Stimulated activated CD4-positive, alpha-beta T cell treated with anti-CD3 and anti-CD28 coated beads, Interleukin-1b, Interleukin-23, amount 100 ng/mL, for 24 hours (primary cell): ENCODE measurements at places on chromosomes 2 and 18.

- DNase-seq, result no peak
These were observed 43.9 kb upstream of the RFX8 start for GRCh38 chr2:101518578-101519492.

DNA sequence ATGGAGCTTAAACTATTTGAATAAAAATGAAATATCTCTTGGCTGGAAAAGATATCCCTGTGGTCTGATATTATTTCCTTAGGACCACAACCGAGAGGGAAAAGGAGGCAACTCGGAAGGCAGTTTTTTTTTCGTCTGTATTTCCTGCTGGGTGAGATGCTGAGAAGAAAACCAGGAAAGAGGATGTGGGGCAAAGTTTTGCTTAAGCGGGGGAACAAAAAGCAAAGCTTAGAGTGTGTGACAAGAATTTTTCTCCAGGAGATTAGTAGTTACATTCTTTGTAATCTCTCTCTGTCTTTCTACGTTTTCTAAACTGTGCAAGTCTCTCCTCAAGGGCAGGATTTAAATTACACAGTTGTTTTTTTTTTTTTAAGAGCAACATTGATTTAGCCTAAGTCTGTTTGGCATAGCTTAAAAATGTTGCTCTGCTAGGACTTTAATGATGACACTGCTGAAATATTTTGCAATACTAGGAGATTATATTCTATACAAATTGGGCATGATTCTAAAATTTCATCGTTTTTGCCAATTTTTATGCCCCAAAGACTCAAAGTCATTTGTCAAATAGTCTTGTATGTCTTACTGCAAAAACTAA lies 258.5 kb downstream of the KCNS3 start:
- DNase-seq, result no peak

DNA sequence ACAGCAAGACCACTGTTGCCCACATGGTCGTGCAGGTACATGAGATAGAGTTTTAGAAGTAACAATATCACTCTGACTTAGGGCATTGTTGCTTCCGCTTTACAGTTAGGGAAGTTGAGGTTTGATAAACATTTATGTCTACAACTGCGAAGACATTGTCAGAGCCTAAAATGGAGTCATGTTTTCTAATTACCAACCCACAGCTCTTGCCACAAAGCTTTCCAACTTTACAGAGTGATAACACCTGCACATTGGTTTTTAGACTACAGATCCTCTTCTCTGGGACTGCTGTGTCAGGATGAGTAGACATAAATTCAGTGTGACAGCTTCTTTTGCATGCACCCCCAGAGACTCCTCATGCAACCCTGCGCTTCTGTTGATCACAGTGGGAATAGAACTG lies 119.0 kb downstream of the FEZ2 start:
- no peak for DNase-seq

DNA sequence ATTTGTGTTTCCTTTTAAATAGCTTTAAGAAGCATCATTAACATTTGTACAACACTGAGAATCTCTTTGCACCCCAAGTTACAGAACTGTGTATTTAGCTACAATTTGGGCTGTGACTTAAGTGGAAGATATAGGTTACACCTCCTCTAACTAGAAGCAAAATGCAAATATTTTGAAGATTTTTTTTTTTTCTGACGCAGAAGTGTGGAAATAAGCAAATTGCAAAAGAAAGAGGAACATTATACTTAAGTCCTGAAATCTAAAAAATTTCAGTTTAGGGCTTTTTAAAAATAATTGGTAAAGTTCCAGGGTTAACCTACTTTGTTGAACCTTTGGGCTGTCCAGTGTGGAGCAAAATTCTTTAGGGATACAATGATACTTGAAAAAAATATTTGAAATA lies 41.4 kb upstream of the RBMS1 start:
- DNase-seq, result no peak

DNA sequence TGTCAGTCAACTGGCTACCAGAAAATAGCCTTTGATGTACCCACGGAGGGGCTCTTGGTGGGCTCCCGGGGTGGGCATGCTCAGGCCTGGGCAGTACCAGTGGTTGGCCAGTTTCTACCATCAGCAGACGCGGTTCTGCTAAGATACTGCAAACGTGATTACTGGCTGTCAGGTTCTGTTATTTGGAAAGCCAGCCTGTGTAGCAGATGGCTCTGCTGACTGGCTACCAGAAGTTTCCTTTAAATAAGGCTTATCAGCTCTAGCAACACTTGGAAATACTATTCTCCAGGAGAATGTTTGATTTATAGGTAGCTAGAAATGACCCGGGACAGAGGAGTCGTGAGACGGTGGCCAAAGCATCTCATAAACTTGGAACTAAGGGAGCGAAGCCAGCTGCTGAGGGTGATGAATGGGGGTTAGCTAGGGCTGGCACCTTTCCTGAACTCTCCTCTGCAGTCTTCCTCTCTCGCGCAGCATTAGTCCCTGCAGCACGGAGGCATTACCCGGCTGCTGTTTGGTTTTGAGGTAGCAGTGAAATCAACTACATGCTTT lies 171.9 kb downstream of the AGAP1 start:
- no peak for DNase-seq
